ENCODE measurements at places on chromosomes 3 and 15.

- no peak for DNase-seq
Measured at GRCh38 chr3:16319723-16320122, 54.7 kb downstream of the OXNAD1 start.

GRCh38 chr15:70017801-70018200 is 79.9 kb downstream of the TLE3 start:
- DNase-seq = no peak

DNA sequence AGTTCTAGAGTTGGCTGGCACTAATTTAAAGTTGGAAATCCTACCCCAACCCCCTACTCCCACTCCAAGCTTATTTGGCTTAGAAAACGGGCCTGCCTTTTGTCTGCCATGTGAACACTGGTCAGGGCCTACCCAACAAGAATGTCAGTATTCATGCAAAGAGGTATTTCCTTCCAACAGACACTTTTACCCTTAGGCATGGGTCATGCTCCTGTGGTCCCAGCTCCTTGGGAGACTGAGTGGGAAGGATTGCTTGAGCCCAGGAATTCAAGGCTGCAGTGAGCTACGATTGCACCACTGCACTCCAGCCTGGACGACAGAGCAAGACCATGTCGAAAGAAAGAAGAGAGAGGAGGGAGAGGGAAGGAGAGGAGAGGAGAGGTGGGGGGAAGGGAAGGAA is 137.5 kb upstream of the LRTM1 start:
- DNase-seq = no peak

DNA sequence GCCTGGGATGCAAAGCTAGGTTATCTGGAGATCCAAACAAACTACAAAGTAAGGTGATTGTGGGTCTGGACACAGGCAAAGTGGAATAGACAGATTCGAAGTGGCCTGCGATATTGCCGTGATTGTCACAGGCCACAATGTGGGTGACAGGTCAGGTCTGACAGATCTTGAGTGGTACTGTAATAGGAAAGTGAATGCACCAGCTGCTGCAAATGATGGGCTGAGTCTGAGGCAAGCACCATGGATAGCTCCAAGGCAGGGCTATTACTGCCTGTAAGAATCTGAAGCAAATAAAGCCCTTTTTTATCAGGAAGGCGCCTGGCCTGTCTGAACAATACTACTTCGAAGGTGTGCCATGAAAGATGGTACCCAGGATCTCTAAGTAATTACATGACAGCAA is 10.0 kb downstream of the ARMC8 start:
- peak; percentile 28 for DNase-seq

GRCh38 chr3:125075738-125076137 is 19.9 kb upstream of the HEG1 start:
- no peak for DNase-seq

- DNase-seq = no peak
Measured at GRCh38 chr15:42984493-42985034, 64.0 kb upstream of the TTBK2 start.

Data from fibroblast of skin of abdomen (primary cell).